ENCODE measurements at places on chromosomes 13 and 19.

DNA sequence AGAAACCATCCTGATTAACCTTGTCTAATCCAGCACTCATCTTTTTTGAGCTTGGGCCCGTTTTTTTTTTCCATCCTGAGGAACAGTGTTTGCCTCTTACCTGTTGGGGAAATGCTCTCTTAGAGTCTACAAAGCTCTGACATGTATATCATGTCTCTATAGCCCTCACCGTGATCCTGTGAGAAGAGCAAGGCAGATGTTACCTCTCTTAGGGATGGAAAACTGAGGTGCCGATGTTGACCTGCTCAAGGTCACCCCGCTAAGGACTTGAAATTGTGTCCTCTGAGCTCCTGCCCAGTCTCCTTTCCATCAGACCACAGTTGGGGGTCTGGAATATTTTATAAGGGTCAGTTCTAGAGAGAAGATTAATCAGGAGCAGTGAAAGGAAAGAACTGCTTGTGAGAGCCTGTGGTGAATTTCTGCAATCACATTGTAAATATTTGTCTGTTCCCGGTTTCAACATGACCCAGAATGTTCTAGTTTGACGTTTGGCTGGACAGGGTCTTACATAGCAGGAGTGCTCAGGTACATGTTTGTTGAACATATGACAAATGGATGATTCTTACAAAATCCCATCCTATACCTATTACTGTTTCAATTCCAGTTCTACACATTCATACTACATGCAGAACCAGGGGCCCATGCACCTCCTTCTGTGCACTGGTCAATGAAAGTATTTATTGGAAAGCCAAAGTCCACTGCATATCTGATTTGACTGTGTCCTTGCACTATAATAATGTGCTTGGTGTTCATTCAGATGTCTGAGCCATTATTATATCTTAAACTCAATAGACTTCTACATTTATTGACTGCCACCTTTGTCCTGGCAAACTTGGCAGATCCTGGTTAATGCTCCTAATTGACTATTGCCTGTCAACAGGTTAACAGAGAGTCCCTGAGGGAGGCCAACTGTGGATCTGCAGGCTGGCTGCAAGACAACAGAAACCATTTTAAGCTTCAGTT is 12.1 kb downstream of the SLC25A15 start:
- no peak for DNase-seq

DNA sequence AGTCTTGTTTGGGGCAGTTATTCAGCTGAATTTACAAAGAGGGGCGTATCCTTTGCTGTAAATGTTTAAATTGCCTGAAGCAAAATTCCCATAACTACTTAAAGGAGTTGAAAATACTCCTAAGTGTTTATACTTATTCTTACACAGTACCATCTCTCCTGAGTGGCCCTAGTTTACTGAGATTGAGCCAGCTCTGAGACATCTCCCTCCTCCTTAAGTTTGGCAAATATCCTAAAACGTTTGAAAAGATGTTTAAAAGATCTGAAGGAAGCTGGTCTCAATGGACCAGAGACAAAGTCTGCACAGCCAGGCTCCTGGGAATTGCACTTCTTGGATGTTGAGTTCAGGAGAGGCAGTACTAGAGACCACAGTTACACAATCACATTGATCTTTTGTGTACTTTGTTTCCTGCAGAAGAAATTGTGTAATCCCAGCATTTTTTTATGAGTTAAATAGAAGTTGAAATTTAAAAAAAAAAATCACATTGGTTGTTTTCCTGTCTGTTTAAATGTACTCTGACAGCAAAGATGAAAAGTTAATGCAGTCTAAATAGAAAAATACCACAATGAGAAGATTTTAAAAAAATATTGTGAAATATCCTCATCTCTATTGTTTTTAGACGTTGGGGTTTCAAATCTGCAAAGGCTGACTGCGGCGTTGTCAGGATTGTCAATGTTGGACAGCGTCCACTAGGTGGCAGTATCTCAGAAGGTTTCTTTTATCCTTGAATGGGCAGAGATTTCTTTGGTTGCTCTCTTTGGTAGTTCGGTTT is 20.7 kb downstream of the TNFSF11 start:
- DNase-seq: peak; percentile 62

DNA sequence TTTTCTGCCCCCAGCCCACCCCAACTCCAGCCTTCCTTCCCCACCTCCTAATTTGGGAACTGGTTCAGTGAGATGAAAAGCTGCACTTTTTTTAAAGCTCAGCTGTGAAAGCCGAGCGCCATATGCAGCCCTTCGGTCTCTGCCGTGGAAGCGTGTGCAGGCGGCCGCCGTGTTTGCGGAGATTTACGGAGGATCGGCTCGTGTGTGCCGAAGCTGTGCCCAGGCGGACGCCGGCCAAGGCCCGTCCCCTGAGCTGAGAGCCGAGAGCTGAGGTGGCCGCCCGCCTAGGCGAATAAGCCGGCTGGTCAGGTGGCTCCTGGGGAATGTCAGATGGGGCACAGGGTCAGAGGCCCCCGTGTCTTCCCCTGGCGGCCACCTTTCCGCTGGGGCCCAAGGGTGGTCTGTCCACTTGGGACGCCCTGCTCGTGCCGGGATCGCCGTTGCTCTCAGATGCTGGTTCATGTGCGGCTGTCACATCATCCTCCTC is 78.7 kb downstream of the ZNF536 start:
- DNase-seq: no peak

- DNase-seq: peak; percentile 10
These were observed 20.9 kb downstream of the MAP2K2 start for GRCh38 chr19:4103080-4103433.

DNA sequence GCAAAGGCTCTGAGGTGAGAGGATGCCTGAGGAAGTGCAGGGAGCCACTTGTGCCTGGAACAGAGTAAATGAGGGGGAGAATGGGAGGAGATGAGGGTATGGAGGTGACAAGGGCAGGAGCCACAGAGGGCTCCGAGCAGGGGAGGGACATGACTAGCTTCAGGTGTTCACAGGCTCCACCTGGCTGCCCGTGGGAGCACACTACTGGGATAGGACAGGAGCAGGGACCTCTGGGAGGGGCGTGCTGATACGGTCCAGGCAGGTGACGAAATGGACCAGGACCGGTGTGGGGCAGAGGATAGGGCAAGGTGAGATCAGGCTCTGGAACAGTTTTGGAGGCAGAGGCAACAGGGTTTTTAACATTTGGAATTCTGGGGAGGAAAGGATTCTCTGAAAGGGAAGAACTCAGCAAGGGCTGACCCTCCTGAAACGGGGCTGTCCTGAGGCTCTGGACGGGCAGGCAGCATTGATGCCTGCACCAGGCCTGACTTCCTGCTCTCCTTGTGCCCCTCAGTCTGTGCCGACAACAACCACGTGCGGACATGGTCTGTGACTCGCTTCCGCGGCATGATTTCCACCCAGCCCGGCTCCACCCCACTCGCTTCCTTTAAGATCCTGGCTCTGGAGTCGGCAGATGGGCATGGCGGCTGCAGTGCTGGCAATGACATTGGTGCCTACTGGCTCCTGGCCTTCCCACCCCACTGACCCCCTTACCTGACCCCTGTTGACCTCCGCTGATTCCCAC is 11.6 kb downstream of the SHKBP1 start:
- no peak for DNase-seq

GRCh38 chr19:18590273-18591272 is 2.0 kb downstream of the REX1BD start:
- DNase-seq: peak; percentile 57

GRCh38 chr13:90293793-90294361 is 1053.6 kb upstream of the MIR17HG start:
- no peak for DNase-seq

DNA sequence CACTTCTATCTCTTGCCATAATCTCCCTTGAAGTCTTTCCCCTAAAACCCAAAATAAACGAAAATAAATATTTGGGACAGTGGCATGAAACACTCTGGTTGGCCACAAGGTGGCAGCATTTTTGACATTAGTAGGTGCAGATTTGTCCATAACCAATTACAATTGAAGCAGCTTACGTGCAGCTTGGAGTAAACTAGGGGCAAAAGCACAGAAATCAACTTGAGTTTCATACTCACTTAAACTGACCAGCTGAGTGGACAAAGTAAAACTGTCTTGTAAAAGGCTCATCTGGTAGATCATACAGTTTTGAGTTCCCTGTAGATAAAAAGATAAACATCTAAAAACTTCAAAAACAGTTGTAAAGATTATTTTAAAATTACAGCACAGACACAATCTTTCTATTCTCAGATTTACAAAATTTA is 18.8 kb downstream of the PDCD5 start:
- DNase-seq: peak; percentile 82

DNA sequence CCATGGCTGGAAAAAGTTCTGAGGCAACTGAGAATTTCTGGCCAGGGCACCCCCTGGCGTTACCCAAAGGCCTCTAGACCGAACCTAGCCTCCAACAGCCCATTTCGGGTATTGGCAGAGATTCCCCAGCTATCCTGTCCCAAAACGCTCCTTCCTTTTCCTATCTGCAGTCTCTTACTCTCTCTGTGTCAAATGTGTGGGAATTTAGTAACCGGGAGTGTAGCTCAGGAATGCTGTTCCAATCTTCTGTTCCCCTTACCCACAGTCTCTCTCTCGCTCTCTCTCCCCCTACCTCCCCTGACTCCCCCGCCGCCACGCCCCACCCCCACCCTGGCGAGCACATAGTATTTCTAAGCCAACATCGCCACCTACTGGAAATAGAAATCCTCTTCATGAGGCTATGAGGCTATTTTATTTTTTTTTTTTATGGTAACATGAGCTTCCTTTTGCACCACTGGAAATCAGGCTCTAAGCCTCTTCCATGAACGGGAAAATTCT is 27.0 kb downstream of the OXGR1 start:
- no peak for DNase-seq

- DNase-seq: no peak
These were observed 16.2 kb downstream of the MAST3 start for GRCh38 chr19:18113827-18114226.

Measured in common myeloid progenitor, CD34-positive (primary cell).